GM23338 (cell line): ENCODE measurements at places on chromosomes 12 and 14. TPM values are rescaled to one million over a fixed set of nuclear protein-coding genes. Genes with fewer than 3 reads are reported as not detected.

Gene GNB3
- 3.3 and 8.2 TPM in 2 replicates for total RNA-seq

- no peak for DNase-seq
These were observed 50.1 kb upstream of the RTRAF start for GRCh38 chr14:51939226-51939625.

Gene PRPH
- total RNA-seq, result 0.24 and 0.62 TPM in 2 replicates

Gene KIF26A
- 82.9 and 103 TPM in 2 replicates for total RNA-seq

Gene A2ML1
- 6.0 and 7.5 TPM in 2 replicates for total RNA-seq

Gene SAMD4A
- 5.2 and 6.9 TPM in 2 replicates for total RNA-seq

DNA sequence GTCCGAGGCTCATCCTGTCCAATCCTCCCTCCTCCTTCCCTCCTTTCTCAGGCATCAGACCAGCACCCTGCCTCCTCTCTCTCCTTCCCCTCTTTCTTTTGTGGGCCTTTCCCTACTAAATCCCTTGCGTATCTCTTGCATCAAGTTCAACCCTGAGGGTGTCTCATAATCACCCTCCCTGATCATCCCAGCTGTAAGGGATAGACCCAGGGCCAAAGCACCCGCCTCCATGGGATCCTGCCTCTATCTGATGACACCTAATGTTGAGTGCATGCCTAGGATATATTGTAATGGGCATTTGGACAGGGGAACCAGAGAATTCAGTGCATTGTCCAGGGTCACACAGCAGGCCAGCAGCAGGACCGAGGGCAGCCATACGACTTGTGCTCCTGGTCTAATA is 84.9 kb downstream of the PHETA1 start:
- DNase-seq, result no peak

DNA sequence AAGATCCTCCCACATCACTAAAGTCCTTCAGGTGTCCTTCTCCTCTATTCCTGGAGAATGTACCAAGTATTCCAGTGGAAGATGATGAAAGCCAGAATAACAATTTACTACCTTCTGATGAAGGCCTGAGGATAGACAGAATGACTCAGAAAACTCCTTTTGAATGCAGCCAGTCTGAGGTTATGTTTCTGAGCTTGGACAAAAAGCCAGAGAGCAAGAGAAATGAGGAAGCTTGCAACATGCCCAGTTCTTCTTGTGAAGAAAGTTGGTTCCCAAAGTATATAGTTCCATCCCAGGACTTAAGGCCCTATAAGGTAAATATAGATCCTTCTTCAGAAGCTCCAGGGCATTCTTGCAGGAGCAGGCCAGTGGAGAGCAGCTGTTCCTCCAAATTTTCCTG is 54.6 kb upstream of the HELB start:
- DNase-seq, result no peak

- DNase-seq, result no peak
These were observed 30.6 kb upstream of the TSPAN9 start for GRCh38 chr12:3046441-3047200.

GRCh38 chr14:58846682-58847465 is 209.1 kb downstream of the DACT1 start:
- peak; percentile 13 for DNase-seq

DNA sequence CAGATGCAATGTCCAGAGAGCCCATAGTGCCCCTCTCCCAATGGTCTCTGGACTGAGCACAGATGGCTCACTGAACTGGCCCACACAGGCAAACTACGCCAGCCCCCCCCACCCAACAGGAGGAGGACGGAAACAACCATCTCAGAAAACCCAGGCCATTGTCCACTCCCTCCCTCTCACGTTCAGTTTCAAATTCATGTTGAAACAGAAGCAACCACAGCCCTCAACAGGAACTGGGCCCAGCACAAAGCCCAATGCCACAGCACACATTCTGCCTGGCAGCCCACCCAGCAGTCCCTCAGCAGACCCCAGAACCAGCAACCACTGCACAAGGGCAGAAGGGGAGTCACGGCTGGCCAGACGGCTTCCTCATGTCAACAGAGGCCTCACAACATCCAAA is 10.6 kb downstream of the CCDC88C start:
- DNase-seq, result no peak

Gene GLT1D1
- total RNA-seq, result 4.4 and 5.9 TPM in 2 replicates

- peak; percentile 60 for DNase-seq
These were observed 97.1 kb downstream of the TNFAIP2 start for GRCh38 chr14:103220134-103220981.

Gene CLEC1B
- total RNA-seq, result not detected in 2 replicates

Gene APOF
- not detected in 2 replicates for total RNA-seq

Gene GALC
- 10.9 and 12.9 TPM in 2 replicates for total RNA-seq

- DNase-seq, result peak; percentile 68
These were observed 3.2 kb downstream of the USP44 start for GRCh38 chr12:95548056-95548538.

DNA sequence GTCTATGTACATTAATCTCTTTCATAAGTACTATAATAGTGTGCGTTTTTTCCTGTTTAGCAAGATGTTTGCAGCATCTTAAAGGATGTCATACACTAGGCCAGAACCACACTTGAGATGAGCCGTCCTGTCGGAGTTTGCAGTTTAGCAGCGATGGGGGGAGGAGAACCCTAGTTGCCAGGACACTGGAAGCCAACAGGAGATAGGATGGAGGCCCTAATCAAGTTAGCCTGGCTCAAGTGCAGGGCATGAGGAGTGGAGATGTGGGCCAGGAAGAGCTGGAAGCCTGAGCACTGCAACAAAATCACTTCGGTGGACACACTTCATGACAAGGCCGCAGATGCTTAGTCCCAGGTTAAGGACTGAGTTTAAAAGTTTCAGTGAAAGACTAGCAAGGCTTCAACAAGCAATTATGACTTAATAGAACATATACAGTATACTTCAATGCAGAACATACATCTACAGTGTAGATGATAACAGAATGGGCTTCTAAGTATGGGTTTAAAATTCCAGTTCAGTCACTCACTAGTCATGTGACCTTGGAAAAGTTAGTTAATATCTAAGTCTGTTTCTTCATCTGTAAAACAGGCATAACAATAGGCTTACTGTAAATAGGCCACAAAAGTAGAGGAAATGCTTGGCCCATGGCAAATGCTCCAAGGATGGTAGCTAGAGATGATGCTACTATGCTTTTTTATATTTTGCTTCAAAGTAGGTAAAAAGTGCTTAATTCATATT is 77.1 kb downstream of the PTPN21 start:
- no peak for DNase-seq

Gene LALBA
- not detected in 2 replicates for total RNA-seq

Gene SENP1
- 23.7 and 27.7 TPM in 2 replicates for total RNA-seq

Gene DNAJC22
- 0.10 TPM in 1 of 2 replicates, not detected in the other for total RNA-seq

- no peak for DNase-seq
These were observed 363.4 kb upstream of the GARIN6 start for GRCh38 chr12:99284161-99284560.

- peak; percentile 90 for DNase-seq
These were observed 155.4 kb upstream of the PDE3A start for GRCh38 chr12:20212658-20213555.

Gene MED13L
- 73.6 and 90.7 TPM in 2 replicates for total RNA-seq

Gene COCH
- total RNA-seq, result 20.6 and 23.3 TPM in 2 replicates

Gene PPP1R1A
- total RNA-seq, result 7.6 and 8.4 TPM in 2 replicates

Gene DGLUCY
- 26.2 and 31.6 TPM in 2 replicates for total RNA-seq

DNA sequence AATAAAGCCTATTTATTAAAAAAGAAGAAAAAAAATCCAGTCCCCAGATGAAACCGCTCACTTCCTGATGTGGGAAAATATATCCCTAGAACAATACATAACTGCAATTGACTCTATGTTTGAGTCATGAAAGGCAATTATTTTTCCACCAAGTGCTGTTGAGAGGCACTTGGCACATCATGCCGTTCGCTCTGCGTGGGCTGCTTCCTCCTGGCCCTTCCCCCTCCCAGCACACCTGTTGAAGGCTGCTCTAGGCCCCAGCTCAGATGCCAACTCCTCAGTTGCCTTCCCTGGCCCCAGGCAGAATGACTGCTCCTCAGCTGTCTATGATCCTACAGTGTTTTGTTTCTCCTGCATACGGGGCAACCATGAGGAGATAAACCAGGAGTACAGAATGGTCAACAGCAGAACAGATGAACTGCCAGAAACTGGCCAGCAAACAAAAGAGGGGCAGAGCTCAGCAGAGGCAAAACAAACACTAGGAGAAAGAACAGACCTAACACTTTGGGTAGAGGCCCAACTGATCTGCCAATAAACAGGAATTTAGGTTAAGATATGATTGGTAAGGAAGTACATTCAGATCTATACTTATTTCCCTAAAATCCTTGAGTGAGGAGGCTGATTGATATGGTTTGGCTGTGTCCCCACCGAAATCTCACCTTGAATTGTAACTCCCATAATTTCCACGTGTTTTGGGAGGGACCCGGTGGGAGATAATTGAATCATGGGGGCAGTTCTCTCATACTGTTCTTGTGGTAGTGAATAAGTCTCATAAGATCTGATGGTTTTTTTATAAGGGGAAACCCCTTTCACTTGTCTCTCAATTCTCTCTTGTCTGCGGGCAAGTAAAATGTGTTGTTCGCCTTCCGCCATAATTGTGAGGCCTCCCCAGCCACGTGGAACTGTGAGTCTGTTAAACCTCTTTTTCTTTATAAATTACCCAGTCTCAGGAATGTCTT is 58.6 kb downstream of the SLC38A1 start:
- peak; percentile 45 for DNase-seq

GRCh38 chr12:118188690-118189371 is 52.9 kb downstream of the PEBP1 start:
- peak; percentile 22 for DNase-seq

GRCh38 chr12:75560167-75560566 is 48.8 kb upstream of the KRR1 start:
- DNase-seq, result peak; percentile 17

Gene PCED1B
- total RNA-seq, result 5.1 and 6.1 TPM in 2 replicates

GRCh38 chr12:91180582-91181395 is 1.8 kb downstream of the DCN start:
- DNase-seq, result no peak

Gene CALM1
- 308 and 335 TPM in 2 replicates for total RNA-seq

GRCh38 chr14:71905860-71906259 is 26.4 kb upstream of the RGS6 start:
- no peak for DNase-seq

Gene CLEC14A
- not detected in 2 replicates for total RNA-seq

Gene JPH4
- 28.5 and 29.9 TPM in 2 replicates for total RNA-seq

Gene TMTC3
- total RNA-seq, result 53.8 and 55.8 TPM in 2 replicates
